ENCODE measurements at places on chromosomes 16 and 17.
A peak's percentile ranks its signal among the peaks of the same experiment; 100 is the strongest.

DNA sequence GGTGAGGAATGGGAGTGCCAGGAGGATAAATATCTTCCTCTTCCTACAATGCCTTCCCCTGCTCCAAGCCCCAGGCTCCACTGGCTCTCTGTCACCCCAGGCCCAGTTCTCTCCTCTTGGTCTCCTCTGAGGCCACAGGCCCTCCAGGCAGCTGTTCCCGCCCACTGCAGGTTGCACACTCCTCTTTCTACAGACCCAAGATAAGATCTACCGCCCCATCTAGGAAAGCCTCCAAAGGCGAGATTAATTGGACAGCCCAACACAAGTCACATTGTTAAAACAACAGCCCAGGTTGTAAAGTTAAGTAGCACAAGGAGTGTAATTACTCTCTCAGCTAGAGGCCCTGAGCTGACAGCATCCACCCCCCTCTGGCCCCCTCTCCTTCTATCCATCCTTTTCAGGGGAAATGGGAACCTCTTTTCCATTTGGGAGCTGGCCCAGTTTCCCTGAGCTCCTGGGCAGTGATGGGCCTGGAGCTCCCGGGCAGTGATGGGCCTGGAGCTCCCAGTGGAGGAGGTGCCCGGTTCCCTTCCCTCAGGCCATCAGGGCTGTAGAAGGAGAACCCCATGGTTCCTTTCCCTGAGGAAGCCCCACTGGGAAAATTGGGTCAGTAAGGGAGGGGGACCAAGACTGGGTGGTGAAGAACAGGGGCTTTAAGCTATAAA is 7.3 kb downstream of the DLX4 start:
- no peak for DNase-seq

GRCh38 chr16:82699711-82700495 is 73.1 kb downstream of the CDH13 start:
- peak; percentile 78 for DNase-seq

DNA sequence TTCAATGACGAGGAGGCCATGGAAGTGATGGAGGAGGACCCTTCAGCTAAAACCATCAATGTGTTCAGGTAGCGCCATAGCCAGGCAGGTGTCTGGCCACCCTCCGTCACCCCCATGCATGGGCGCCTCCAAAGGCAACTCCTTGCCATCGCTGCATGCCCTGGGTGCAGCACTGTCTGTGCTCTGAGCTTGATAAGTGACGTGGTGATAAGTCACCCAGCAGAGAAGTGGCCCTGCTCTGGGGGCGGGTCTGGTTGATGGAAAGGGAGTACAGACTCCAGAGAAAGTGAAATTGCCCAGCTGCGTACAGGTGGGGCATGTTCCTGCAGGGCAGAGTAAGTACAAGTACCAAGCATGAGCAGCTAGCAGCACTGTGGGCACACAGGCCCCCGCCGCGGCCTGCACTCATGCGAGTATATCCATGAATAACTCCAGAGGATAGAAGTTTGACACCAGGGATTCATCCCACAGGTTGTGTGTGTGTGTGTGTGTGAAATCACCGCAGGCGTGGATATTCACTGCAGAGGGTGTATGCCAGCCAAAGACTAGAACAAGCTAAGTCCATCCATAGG is 13.1 kb downstream of the DNAI2 start:
- DNase-seq = no peak

GRCh38 chr16:85602402-85603202 is 10.5 kb upstream of the GSE1 start:
- DNase-seq = no peak

Data from fibroblast of skin of left quadriceps (primary cell).